Glomerular endothelial cell (primary cell): ENCODE measurements at places on chromosomes 3 and 15. TPM values are rescaled to one million over a fixed set of nuclear protein-coding genes. Genes with fewer than 3 reads are reported as not detected.

ZCWPW2 gene
- total RNA-seq = 0.18 TPM in 1 of 2 replicates, not detected in the other

PAK6 gene
- not detected in 2 replicates for total RNA-seq

ZFYVE19 gene
- 25.7 and 26.0 TPM in 2 replicates for total RNA-seq

CCDC14 gene
- total RNA-seq = 24.0 and 26.3 TPM in 2 replicates

P2RY13 gene
- total RNA-seq = not detected in 2 replicates

ABI3BP gene
- total RNA-seq = 0.39 and 7.3 TPM in 2 replicates

OR5K2 gene
- not detected in 2 replicates for total RNA-seq

MASP1 gene
- 1.8 and 4.6 TPM in 2 replicates for total RNA-seq

STRC gene
- 0.15 TPM in 1 of 2 replicates, not detected in the other for total RNA-seq

NAALADL2 gene
- total RNA-seq = 0.19 and 1.3 TPM in 2 replicates

MYH15 gene
- total RNA-seq = 0.06 and 0.10 TPM in 2 replicates

SLC28A2 gene
- total RNA-seq = not detected in 2 replicates

TMOD2 gene
- total RNA-seq = 11.4 and 13.5 TPM in 2 replicates

SNTN gene
- not detected in 2 replicates for total RNA-seq

RAD51 gene
- 3.4 and 4.7 TPM in 2 replicates for total RNA-seq

XCR1 gene
- not detected in 2 replicates for total RNA-seq

AADACL2 gene
- not detected in 2 replicates for total RNA-seq

MRAS gene
- 14.1 and 26.0 TPM in 2 replicates for total RNA-seq

PGBD4 gene
- total RNA-seq = 1.1 and 1.5 TPM in 2 replicates

RBP2 gene
- total RNA-seq = not detected in 2 replicates

KCNAB1 gene
- total RNA-seq = 0.70 and 3.4 TPM in 2 replicates
